Activated CD4-positive, CD25-positive, alpha-beta regulatory T cell (primary cell): ENCODE measurements at places on chromosomes 5 and 9.

DNA sequence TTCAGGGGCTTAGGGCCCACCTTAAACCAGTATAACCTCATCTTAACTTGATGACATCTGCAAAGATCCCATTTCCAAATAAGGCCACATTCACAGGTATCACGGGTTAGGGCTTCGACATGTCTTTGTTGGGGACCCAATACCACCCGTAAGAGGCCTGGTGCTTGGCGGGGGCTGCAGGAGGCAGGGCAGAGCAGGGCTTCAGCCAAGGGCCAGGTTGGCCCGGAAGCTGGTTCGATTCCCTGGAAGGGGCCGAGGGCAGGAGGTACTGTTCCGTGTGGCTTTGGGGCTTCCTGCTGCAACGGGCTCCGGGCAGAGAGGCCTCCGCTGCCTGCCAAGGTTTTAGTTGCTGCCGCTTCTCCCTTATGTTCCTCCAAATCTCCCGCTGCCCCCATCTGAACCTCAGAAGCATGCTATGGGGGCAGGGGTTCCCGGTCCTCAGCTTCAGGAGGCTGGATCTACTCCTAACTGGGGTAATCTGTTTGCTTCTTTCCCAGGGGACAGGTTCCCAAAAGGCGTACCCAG, 29.8 kb downstream of the MED10 start:
- DNase-seq, result no peak

GRCh38 chr5:1090538-1090937, 21.3 kb downstream of the SLC12A7 start:
- DNase-seq, result no peak

- no peak for DNase-seq
Observed at GRCh38 chr9:107727086-107727780, 237.7 kb upstream of the KLF4 start.

DNA sequence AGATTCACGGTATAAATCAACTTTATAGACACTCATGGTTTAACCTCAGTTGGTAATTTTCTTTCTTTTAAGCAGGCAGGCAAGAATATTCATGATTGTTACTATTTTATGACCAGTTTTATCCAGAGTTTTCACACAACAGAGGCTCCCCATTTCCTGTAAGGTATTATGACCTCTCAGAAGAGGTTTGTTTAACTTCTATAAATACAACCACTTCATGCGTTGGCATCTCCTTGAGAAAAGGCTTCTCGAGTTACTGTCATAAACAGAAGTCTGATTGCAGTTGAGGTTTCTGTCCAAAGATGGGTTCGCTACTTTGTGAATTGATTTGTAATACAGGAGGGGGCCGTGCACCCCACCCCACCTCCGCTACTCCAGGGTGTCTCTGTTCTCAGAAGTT, 55.3 kb downstream of the ENTREP1 start:
- DNase-seq, result no peak

DNA sequence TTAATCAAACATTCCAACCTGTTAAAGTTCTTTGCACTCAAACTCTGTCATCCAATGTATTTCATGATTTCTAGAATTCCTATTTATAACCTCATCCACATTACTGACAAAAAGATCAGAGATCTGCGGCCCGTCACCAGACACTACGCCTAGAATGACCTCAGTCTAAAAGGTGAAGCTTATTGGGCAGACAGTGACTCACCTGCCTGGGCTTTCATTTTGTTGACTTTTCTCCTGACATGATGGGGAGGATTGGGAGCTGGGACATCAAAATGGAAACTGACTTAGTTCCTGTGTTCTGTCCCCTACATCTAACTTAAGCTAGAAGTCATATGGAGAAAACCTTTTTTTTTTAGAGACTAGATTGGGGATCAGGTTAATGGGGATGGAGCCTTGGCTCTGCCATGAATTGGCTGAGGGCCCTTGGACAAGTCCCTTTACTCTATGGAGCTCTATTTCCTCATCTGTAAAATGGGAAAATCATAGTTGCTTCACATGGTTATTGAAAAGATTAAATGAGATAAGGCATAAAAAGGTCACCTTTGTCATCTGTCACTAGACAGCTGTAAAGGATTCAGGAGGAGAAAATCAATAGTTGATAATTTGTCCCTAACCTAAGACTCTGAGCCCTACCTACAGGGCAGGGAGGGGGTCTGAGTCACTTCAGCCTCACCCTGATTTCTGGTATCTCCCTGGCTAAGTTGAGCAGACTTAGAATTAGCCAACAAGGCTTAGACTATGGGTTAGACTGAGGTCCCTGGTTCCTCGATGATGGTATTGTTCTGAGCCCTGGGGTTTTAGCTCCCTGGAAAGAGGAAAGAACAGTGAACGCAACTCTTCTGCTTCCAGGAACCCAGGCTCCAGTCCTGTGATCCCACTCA, 224.8 kb upstream of the TBC1D2 start:
- no peak for DNase-seq

DNA sequence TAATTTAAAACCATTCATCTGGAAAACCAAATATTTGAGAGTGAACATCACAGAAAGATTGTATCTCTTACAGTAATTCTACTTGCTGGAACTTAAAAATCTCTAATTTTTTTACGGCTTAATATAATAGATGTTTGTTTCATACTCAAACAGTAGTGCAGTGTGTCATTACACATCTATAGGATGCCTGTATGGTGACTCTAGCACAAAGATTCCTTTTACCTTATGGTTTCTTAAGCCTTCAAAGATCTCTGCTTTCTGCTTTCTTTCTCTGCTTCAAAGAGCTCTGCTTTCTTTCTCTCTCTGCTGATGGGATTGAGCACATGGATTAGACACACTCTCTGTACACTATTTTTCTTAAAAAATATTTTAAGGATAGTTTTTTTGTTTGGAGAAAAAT, 374.0 kb upstream of the CDH9 start:
- no peak for DNase-seq

- no peak for DNase-seq
Observed at GRCh38 chr5:56649569-56649968, 165.8 kb upstream of the MAP3K1 start.

DNA sequence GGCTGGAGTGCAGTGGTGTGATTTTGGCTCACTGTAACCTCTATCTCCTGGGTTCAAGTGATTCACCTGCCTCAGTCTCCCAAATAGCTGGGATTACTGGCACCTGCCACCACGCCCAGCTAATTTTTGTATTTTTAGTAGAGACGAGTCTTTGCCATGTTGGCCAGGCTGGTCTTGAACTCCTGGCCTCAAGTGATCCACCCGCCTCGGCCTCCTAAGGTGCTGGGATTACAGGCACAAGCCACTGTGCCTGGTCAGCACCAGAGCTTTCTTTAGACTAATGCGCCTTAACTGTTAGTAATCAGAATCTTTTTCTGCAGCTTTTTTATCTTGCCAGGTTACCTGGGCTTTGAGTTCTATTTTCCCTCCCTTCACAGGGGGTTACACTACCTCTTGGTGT, 18.4 kb downstream of the PTGS1 start:
- DNase-seq, result no peak

DNA sequence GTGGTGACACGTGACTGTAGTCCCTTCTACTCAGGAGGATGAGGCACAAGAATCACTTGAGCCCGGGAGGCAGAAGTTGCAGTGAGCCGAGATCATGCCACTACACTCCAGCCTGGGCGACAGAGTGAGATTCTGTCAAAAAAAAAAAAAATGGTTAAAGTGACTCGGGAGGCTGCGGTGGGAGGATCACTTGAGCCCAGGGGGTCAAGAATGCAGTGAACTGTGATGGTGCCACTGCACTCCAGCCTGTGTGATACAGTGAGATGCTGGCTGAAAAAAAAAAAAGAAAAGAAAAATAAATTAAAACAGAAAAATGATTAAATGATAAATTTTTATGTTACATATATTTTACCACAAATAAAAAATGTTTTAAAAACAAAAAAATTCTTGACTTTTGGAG, 51.9 kb downstream of the KLF4 start:
- no peak for DNase-seq

GRCh38 chr5:42321785-42322184, 101.5 kb upstream of the GHR start:
- DNase-seq, result no peak

DNA sequence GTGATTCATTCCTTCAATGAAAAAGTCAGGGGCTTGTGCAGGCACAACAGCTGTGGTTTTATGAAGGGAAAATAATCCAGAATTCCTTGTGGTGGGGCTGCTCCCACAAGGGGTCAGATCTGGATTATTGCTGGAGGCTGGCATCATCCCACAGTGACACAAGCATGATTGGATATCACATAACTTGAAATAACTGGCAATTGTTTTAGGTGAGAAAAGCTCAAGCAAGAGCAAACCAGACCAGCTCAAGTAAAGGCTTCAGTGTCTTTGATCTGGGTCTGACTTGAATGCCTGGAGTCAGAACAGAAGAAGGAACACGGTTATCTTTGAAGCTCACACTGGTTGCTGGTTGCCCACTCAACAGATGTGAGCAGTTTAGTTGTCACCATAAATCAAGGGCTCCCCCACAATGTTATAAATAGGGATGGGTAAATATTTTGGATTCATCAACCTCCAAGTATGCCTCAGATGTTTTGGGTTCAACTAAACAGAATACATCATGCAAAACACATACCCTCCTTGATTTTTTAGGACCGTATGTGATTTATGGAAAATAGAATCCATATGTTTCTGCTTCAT, 3.1 kb upstream of the ZNF474 start:
- DNase-seq, result no peak

GRCh38 chr9:131977109-131977838, 102.4 kb downstream of the MED27 start:
- no peak for DNase-seq

DNA sequence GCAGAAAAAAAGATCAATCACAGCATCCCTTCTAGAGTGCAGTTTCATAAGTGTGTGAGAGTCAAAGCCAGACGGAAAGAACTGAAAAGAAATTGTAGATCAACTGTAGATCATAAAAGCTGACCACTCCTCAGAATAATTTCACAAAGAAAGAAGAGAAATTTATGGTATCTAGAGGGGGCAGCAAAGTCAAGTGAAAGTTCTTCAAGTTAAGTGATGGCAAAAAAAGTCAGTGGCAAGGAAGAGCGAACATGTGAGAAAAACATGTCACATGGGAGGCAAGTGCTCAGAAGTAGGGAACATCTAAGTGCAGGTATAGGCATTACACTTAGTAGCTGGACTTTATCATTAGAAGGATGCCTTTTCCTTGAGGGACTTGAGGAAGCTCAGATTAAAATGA, 245.1 kb upstream of the ISL1 start:
- DNase-seq, result no peak

- no peak for DNase-seq
Observed at GRCh38 chr5:12023614-12024241, 119.5 kb upstream of the CTNND2 start.

DNA sequence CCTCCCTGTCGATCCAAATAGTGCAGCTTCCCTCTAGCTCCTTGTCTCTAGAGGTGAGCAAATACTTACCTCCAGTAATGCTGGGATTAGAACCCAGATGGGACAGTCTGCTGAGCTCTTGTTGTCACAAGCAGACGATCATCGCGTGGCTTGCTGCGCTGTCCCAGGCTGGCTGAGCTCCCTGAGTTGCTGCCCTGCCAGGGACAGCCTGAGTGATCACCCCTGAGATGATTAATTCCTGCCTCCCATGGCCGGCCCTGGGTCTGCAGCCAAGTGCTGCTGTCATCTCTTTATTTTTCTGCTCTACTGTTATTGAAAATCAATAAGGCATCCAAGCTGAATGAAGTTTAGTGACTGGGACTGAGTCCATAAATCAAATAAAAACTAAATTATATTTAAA, 94.0 kb upstream of the ALDH1B1 start:
- no peak for DNase-seq

GRCh38 chr9:127353882-127354281, 43.1 kb upstream of the SLC2A8 start:
- no peak for DNase-seq

GRCh38 chr5:6704361-6704851, 8.8 kb upstream of the TENT4A start:
- DNase-seq, result no peak

DNA sequence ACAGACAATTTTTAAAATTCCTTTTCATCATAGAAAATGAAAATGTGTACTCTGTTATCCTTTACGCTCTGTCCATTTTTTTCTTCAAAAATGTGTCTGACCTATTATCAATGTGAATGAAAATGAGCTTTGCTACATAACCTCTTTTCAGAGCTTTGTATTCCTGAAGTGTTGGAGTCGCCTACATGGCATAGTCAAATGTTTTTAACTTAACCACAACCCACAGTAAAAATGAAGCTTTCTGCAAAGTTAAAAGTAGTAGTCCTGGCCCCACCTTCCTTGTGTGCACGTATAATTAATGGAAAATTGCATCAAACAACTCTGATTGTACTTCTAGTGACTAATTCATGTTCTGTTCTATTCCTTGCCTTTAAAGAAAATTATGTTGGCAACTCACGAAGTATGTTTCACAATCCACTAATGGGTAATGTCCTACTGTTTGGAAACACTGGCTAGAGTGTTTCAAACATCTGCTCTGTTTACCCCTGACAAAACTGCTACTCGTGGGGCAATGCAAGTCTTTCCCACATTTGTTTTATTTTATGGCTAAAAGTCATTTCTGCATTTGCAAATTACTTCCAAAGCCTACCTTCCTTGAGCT, 18.6 kb upstream of the PSAT1 start:
- no peak for DNase-seq

DNA sequence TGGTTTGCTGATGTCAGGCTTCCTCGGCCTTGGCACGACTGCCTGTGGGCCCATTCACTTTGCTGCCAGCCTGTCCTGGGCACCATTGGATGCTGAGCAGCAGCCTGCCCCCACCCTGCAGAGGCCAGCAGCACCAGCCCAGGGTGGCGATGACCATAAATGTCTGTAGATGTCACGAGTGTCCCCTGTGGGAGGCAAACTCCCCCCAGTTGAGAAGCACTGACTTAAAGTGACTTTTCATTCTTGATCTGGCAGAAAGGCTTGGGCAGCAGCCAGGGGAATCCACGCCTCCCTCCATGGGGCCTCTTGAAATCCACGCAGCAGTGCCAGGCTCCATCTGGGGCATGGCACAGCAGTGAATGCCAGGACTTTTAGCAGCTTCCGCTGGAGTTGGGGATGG, 21.8 kb downstream of the IRX4 start:
- no peak for DNase-seq

- no peak for DNase-seq
Observed at GRCh38 chr5:891117-891836, 1.3 kb downstream of the BRD9 start.

DNA sequence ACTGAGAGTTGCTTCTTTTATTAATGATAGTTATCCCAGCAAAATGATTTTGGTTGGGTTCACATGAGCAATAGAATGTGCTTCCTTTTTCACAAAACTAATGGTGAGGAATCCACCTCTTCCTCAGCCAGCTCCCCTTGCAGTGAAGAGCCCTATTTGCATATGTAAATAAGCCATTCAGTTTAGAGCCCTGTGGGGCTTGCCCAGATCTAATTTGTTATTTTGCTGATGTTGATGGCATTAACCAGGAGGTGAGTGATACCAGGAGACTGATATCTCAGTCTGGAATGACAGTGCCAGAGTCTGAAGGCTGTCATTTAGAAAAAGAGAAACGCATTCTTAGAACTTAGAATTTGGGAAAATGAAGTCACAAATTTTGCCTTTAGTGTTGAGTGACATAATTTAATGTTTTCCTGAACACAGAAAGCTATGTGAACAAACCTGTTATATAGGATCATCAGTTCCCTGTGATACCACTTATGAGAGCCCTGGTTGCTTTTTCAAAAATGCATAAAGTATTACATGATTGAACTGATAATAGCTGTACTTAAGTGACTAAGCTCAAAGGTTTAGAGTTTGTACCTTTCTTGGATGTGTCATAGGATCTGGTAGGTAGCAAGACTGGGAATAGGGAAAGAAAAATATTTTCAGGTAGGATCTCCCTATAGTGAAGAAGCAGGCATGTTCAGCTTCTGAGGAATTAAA, 271.6 kb downstream of the MAST4 start:
- no peak for DNase-seq

- no peak for DNase-seq
Observed at GRCh38 chr9:130487500-130487899, 42.7 kb downstream of the ASS1 start.
